ENCODE measurements at places on chromosomes 1 and 21.
A peak's percentile ranks its signal among the peaks of the same experiment; 100 is the strongest.

GRCh38 chr1:61226791-61227567 is 144.6 kb downstream of the NFIA start:
- DNase-seq: no peak

GRCh38 chr21:45074048-45074817 is at the start of gene ADARB1:
ADARB1 (plus strand) TSS chr21:45074580; CDS start chr21:45171657, 97,077 bp downstream.
- peak; percentile 84 for DNase-seq

DNA sequence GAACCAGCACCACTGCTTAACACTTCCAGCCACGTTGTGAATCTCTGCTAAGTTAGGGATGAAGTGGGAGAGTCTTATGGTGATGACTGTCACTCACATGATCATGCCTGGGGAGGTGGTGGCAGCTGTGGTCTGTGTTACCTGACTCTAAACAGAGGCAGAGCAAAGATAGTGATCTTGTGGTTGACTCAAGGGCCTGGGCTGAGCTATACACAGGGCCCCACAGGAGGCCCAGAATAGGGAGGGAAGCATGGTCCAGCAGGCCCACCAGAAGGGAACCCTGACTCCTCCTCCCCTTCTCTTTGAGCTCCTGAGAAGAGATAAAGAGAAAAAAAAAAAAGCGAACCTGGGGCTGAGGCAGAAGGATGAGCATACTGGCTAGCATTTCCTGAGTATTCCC is 55.0 kb downstream of the PLXNA2 start:
- DNase-seq: no peak

DNA sequence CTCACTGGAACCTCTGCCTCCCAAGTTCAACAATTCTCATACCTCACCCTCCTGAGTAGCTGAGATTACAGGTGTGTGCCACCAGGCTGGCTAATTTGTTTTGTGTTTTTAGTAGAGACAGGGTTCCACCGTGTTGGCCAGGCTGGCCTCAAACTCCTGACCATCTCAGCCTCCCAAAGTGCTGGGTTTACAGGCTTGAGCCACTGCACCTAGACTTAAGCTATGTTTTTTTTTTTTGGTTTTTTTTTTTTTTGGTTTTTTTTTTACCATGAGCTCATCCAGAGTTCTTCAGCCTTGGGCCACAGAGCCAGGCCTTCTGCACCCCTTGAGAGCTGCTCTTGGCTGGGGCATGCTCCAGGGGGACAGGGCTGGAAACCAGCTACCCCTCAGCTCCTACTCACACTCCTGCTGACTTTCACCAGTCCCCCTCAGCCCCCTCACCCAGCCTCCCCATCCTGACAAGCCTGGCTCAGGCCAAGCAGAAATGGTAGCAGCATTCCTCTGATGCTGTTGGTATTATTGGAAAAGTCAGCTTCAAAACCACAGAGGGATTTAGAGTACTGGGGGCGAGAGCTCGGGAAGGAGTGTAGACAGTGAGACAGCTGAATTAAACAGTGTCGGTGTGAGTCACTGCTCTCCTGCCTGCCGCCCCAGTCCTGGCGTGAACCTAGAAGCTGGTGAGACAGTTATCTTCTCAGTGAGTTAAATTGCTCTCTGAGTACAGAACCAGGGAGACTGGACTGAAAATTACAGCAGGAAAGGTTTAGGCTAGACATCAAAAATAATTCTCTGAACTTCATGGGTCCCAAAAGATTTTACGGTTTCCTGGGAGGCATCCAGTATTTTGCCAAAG is 63.7 kb downstream of the NAV1 start:
- DNase-seq: no peak

GRCh38 chr1:74641876-74642275 is 31.7 kb downstream of the ERICH3 start:
- no peak for DNase-seq

DNA sequence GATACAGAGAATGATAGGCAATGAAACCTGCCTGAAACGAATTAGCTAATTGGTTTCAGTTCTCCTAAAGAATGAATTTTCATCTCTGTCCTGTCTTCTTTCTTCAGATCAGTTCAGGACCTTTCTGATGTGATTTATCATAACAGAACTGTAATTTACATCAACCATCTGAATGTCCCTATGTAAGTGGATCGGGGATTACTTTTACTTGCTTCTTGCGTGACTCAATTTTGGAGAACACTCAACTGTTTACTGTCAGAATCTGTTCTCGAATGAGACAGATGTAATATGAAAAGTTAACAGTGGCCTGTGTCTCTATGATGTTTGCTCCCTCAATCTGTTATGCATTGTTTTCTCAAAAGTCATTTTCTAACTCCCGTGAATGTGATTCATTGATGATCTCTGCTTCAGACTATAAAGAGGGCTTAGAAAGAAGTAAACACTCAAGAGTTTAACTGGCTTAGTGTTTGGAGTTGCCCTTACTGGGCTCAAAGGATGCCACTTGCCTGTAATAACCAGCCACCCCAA is 111.0 kb downstream of the GABPA start:
- DNase-seq: no peak

DNA sequence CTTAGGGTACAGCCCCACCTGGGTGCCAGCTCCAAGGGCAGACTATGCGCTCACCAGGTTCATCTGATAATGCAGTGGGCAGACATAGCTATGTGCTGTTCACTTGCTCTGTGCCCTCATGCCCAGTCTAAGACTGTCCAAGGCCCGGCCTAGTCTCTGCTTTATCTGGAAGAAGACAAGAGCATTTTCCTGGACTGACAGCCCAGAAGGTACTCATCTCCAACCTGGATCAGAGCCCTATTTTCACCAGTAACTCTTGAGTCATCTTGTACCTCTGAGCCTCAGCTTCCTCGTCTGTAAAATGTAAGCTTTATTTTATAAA is 28.5 kb upstream of the LRRC8C start:
- DNase-seq: no peak

DNA sequence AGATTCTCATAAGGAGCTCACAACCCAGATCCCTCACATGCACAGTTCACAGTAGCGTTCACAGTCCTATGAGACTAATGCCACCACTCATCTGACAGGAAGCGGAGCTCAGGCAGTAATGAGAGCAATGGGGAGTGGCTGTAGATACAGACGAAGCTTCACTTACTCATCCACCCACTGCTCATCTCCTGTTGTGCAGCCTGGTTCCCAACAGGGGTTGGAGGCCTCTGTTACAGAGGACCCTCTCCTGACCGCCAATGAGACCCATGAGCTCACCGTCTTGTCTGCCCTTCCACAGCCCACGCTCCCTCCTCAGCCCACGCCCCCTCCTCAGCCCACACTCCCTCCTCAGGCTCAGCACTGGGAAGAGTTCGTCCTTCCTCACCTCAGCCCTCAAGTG is 39.6 kb downstream of the RSPH1 start:
- no peak for DNase-seq

DNA sequence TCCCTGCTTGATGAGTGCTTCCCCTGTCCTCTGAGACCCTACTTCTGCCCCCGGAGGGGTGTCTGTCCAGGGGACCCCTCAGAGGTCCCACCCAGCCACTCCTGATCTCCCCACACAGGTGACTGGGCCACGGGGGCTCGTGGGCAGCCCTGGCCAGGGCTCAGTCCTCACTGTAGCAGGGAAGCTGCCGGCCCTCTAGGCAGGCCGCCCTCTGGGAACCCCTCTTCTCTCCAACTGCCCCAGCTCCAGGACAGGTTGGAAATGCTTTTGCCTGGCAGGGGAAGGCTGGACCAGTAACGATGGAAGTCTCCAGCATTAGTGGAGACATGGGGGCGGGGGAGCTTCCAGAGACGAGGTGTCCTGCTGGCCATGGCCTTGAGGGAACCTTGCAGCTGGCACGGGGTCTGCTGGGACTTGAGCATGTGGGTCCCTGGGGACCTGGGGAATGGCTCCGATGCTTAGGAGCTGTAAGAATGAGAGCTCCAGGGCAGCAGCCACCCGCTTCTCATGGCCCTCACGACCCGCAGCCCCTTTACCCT is 3.1 kb upstream of the FNDC10 start:
- DNase-seq: no peak

GRCh38 chr1:113576271-113576670 is 183.0 kb downstream of the PHTF1 start:
- no peak for DNase-seq

DNA sequence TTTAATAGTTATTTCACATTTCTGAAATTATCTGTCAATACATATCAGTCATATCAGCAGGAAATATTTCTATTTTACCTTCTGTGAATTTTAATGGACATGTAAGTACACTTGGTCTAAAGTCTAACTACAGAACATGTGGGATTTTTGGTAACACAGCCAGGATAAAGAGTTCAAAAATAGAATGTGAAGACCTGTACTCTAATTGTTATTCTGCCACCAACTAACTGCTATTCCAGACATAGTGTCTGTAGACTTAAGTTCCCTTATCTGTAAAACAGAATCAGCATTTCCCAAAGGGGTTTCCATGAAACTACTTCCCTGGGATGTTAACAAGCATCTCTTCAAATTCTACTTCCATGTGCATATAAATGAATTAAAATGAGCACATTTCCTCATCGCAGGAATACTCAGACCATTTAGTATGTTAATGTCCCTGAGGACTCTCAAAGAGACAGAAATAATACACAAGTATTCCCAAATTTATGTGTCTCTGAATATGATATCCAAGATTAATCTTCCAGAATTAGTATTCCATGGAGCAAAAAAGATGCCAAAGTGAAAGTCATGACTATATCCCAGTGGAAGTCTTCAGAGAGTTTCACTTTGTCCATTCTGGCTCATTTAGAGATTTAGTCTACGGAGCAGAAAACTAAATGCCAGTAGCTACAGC is 325.6 kb downstream of the NEGR1 start:
- DNase-seq: no peak

DNA sequence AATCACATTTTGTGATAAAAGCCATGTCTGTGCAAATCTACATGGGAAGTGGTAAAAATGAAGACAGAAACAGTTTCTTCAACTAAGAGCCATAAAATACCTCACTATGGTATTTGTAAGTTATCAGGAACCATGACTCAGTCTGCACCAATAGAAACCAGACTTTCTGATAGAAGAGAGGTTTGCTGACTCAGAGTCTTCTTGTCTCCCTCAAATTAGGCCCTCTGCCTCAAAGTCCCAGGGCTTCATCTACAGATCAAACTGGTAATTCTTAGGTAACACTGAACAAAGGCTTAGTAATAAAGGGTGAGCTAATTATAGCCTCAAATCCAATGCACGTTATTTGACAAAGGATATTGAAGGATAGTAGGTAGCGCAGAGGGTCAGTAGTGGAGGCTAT is 30.9 kb upstream of the SSX2IP start:
- no peak for DNase-seq

GRCh38 chr1:203627851-203628200 is 1.2 kb downstream of the ATP2B4 start:
- no peak for DNase-seq

GRCh38 chr1:29747196-29747595 is 510.9 kb downstream of the PTPRU start:
- DNase-seq: peak; percentile 20

DNA sequence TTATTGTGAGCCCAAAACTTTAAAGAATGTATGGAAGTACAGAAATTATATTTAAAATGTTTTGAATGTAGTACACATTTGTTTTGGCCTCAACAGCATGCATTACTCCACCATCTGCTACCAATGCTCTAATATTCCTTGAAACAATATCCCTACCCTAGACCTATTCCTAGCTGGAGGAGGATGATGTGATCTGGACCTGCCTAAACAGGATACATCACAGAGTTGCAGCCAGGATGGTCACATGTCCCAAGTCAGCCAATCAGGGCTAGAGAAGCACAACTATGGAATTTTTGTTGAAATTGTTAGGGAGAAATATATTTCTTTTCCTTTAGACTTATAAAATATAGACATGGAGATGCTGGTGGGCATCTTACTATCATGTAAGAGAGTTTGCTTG is 623.3 kb upstream of the NR5A2 start:
- DNase-seq: no peak

DNA sequence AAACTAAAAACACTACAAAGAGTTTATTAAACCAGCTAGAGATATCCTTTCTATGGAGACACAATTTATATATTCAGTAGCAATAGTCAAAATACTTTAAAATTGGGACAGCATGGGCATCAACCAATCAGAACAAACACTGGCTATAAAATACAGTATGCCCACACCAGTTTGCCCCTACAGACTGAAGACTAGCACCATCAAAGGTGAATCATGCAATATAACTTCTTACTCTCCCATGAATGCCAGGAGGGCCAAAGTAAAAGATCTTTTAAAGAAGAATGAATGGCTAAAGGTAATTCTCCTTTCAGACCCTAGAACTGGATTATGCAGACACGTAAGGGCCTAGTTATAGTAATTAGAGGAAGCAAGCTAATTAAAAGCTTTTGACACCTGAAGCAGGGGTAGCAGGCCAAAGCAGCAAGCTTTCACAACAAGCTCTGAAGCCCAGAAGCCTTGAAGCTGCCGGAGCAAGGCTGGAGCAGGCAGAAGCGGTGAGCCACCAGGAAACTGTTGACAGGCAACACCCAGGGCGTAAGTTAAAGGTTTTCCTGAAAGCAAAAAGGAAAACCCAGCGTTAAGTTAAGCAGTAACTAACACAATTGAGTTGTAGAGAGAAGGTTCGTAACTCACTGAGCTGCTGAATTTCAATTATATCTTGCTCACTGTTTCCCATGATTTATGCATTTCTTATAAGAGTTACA is 99.3 kb downstream of the CDC42BPA start:
- DNase-seq: no peak

- DNase-seq: no peak
These were observed 95.7 kb upstream of the WNT4 start for GRCh38 chr1:22238356-22239224.

DNA sequence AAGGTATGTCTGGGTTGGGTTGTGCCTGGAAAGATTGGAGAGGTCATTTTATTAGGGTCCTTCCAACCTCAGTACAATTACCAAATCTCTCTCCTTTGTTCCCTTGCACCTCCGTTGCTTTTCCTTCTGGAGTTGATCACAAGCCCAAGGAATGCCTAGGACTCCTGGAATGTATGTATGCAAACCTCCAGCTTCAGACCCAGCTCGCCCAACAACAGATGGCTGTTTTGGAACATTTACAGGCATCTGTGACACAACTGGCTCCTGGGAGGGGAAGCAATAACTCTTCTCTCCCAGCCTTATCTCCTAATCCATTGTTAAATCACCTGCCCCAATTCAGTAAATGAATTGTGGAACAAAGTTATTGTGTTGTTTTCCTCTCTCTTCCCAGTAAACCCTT is 8.3 kb downstream of the TSACC start:
- DNase-seq: no peak

DNA sequence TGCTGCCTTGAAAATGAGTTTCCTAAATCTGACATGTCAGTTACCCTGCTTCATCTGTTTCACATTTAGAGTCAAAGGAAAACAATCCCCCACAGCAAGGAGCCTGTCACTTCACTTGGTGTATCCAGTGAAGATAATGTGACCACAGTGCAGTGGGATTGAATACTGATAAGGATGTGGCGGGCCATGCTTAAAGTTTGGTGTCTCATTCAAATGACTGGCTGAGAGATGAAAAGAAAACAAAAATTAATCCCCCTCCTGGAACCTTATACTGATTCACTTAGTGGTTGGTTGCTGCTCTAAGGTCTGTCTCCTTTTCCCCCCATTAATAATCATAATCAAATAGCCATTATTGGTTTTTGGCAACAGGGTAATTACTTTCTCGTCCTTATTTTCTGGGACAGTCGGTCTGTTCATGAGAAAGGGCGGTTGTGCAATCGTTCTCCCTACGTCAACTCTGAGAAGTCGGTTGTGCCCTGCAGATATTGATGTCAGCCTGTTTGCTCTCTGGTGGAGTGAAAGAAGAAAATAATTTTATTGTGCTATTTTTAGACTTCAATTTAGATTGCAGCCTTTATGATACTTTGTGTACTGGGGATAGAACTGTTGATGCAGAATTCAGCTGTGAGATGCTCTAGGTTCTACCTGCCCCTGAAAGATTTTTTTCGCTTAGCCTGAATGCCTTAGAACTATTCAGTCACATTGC is 360.2 kb downstream of the DISC1 start:
- DNase-seq: no peak
